ENCODE measurements at places on chromosomes 6 and 20.

- DNase-seq: no peak
These were observed 51.0 kb downstream of the STX7 start for GRCh38 chr6:132461958-132462357.

DNA sequence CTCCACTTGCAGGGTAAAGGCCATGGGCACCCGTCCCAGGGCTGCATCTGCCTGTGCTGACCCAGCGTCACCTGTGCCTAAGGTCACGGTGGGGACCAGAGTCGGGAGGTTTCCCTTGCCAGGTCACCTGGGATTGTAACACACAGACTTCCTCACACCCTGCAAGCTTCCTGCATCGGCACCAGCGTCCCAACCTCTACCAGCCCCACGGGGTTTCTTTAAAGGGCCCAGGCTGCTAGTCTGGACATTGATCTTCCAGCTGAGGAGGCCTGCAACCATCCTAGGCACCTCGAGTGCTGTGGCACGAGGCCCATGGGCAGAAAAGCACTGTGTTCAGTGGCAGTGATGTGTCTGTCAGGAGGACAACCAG, 12.6 kb downstream of the ACSS1 start:
- no peak for DNase-seq

DNA sequence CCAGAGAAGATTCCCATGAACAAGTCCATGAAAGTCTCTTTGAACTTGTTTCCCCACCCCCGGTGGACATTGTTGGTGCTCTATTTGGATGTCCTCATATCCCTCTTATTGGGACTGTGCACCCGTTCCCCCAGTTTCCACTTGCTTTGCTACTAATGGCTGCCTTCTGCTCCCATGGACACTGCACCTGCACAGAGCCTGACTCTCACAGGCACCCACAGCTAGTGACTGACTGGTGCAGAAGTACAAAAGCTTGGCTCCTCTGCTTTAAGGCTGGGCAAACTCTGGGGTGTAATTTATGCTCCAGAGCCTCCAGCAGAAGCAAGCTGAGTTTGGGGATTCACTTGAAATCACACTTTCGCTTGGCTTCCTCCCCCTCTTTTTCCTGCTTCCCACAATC, 239.9 kb upstream of the BTBD3 start:
- DNase-seq: no peak

- DNase-seq: no peak
These were observed 45.7 kb downstream of the RAMACL start for GRCh38 chr6:166540631-166541331.

GRCh38 chr20:20492521-20493332, 124.8 kb downstream of the INSM1 start:
- peak; percentile 98 for DNase-seq

- DNase-seq: no peak
These were observed 13.0 kb downstream of the SERPINB6 start for GRCh38 chr6:2958331-2958711.

DNA sequence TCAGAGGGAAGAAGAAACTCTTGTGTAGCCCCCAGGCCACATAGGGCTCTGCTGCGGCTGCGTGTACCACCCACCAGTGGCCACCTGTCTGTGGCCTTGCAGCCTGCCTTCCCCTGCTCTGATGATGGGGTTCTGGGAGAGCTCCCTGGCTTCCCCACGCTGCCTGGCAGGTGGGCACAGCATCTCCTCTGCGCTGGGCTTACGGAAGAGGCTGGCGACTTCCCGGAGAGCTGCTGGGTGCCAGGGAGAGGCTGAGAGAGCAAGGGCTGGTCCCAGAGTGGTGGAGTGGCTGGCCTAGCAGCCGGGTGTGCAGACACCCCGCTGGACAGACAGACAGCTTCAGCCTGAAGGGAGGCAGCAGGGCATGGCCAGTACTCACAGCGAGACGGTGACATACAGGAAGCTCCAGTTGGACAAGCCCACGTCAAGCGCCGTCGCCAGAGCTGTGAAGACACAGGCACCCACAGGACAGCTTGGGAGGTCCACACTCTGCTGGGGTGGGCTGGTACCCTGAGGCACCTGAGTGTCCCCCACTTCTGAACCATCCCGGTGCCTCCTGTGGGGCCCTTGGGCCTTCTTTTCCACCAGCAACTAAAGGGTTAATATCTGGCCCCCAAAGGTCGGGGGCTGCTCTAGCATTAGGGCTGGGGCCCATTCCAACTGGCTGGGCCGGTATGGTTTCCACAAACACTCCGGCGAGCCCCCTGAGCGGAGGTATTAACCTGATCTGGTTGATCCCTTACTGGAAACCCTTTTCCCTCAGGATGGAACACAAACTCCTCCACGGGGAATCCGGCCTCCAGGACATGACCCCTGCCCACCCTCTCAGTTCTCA, 48.1 kb upstream of the CDH22 start:
- DNase-seq: no peak

GRCh38 chr6:35165630-35166071, 24.5 kb upstream of the TCP11 start:
- DNase-seq: no peak

DNA sequence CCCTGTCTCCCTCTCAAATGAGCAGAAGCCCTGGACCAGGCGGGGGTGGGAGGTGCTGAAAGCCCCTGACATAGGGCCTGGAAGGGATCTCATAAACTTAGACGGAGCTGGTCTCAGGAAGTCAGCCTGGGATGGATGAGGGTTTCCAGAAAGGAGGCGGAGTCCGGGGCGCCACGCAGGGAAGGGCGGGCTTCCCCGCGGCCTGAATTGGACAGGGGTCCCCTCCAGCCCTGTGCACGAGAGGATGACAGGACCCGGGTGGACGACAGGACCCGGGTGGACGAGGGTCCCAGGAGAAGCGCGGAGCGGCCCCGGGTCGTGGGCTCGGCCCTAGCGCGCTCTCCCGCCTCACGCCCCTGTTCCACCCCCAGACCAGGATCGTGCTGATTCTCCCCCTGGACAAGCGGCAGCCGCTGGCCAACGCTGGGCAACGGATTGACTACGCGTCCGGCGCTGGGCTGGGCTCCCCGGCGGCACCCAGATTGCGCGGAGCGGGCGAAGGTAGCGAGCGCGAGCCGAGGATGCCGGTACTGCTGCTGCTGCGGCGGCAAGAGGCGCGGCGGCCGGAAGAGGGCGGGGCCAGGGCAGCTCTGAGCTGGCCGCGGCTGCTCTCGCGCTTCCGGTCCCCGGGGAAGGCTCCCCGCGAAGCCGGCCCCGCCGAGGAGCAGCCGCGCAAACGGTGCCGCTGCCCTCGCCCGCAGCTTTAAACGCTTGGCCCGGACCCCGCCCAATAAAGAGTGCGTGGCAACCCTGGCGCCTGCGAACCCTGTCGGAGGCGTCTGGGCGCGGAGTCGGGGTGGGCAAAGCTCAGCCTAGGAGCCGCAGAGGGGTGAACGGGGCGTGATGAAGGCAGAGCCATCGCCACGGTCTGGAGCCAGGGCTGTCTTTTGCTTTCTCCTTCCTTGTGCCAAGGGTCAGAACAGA, 1.3 kb downstream of the C20orf144 start:
- DNase-seq: peak; percentile 38

- DNase-seq: no peak
These were observed 68.7 kb upstream of the SNX9 start for GRCh38 chr6:157754351-157754750.

DNA sequence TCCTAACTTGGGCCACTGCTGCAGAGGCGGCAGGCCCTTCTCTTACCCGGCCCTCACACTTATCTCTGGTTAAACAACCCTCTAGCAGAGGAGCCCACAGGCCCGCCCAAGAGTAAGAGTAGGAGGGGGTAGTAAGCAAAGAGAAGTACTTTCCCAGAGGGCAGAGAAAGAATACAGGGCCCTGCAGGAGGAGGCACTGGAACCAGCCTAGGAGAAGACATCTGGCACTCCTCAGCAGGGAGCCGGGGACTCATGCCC, 10.1 kb downstream of the MTCH1 start:
- DNase-seq: no peak

- no peak for DNase-seq
These were observed 180.8 kb upstream of the PHACTR1 start for GRCh38 chr6:12535586-12536314.

DNA sequence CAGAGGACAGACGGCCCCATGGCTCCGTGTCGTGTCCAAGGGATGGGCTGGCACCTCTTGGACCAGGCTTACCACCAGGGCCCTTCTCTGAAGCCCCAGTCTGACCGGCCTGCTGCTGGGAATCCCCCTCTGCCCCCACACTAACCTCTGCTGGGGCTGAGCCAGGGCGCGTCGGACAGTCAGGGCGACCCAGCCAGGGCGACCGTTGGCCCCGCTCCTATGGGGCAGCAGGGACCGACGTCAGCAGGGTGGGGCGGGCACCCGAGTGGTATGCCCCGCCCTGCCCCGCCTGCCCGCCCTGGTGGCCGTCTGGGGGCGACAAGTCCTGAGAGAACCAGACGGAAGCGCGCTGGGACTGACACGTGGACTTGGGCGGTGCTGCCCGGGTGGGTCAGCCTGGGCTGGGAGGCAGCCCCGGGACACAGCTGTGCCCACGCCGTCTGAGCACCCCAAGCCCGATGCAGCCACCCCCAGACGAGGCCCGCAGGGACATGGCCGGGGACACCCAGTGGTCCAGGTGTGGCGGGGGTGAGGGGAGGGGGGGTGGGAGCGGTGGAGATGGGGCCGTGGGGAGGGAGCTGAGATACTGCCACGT, at the start of gene SLC17A9:
TSS of gene SLC17A9 (plus strand) at position 337 of the 595 bp plus-strand sequence. CDS start at position 459, 122 bp downstream.
- no peak for DNase-seq

- no peak for DNase-seq
These were observed 13.7 kb upstream of the ZFP57 start for GRCh38 chr6:29694637-29695036.

GRCh38 chr6:84691978-84692623, 72.3 kb downstream of the TBX18 start:
- no peak for DNase-seq

GRCh38 chr6:73285674-73286283, 22.8 kb upstream of the KHDC1 start:
- DNase-seq: no peak

DNA sequence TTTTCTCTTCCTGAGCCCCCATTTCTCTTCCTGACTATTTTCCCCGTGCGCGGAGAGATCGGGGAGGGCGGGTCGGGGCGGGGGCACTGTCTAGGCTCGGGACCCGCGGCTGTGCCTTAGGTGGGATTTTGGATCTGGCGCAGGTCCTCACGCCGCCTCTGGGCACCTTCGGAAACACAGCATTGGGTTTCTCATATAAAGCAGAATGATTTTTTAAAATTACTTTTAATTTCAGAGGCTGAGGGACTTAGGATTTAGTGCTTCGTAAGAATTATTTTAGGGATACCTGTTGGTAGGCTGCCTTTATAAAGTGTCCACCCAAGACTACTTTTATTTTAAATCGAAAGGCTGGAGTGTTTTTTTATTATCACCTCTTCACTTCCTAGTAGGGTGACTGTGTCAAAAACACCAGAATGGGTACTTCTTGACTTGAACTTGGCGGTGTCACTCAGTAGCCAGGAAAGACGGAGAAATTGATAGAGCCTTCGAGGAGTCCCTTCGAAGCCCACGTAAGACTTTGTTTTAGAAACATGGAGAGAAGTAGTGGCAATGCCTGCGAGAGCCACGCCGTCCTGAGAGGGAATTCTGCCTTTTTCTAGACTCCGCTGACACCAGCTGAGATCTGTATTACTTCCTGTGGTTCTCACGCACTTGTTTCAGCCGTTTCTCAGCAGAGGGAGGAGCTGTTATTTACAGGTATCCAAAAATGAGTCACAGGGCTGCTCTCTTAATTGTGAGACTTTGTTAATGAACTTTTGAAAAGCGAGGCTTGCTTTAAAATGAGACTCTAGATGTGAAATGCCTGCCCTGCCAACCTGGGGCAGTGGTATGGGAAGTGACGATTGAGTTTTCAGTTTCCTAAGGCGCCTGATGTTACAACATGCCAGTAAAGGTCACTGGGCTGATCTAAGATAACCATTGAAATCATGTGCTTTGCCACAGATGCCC, 667 bp downstream of the STX11 start:
- no peak for DNase-seq

- DNase-seq: no peak
These were observed 227.4 kb upstream of the PLN start for GRCh38 chr6:118320652-118321051.

DNA sequence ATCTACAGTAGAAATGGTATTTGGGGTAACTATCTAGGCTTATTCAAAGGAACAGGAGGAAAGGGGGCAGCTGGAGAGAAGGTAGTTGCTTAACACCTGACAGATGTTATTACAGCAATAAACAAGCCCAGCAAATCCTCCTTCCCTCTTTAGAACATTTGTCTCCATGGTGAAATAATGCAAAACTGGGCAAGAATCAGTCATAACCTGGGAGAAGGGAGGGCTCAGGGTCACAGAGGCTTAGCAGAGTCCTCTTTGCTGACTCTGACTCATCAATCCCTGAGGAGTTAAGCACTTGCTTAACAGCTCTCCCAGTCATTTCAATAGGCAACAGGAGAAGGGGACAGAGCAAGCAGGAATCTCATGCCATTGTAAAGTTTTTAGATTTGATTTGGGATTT, 230.3 kb downstream of the IBTK start:
- no peak for DNase-seq

- DNase-seq: no peak
These were observed 33.9 kb downstream of the SCGN start for GRCh38 chr6:25685896-25686295.

DNA sequence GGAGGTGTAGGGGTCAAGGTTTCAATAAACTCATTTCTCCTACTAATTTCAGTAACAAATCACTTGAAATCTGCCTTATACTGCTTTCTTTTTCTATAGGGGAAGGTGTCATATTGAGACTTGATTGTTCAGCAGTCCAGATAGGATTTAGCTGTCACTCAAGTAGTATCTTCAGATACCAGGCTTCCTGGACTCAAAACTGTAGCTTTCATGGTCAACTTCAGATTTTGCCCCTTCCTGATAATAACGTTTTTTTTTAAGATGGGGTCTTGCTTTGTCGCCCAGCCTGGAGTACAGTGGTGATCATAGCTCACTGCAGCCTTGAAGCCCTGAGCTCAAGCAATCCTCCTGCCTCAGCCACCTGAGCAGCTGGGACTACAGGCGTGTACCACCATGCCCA, 77.8 kb downstream of the JAG1 start:
- DNase-seq: no peak

DNA sequence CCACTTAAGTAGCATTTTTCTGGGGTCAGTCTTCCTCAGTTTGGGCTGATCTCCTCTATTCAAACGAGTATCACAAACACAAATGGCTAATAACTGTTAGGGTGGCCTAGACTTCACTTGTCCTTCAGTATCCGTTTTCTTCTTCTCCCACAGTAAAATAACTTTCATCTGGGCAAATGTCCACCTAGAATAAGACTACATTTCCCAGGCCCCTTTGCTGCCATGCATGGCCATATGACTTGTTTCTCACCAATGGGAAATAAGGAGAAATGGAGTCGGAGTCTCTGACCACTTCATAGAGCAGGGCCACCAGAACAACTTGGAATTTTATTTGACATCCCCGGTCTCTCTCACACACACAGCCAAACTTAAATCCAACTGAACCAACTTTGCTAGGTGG, 51.4 kb downstream of the SULF2 start:
- DNase-seq: no peak

DNA sequence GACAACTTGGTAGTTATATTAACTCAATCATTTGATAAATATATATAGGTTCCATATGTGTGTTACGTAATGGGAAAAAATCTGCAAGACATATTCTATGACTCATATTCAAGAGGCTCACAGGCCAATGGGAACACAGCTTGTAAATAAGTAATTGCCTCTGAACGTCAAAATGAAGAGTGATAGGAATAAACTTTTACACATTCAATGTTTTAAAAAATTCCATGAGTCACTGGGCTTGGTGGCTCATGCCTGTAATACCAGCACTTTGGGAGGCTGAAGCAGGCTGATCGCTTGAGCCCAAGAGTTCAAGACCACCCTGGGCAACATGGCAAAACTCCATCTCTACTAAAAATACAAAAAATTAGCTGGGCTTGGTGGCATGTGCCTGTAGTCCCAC, 209.4 kb upstream of the MCHR2 start:
- DNase-seq: no peak
